ENCODE measurements at places on chromosomes 3 and 15.
A peak's percentile ranks its signal among the peaks of the same experiment; 100 is the strongest.

DNA sequence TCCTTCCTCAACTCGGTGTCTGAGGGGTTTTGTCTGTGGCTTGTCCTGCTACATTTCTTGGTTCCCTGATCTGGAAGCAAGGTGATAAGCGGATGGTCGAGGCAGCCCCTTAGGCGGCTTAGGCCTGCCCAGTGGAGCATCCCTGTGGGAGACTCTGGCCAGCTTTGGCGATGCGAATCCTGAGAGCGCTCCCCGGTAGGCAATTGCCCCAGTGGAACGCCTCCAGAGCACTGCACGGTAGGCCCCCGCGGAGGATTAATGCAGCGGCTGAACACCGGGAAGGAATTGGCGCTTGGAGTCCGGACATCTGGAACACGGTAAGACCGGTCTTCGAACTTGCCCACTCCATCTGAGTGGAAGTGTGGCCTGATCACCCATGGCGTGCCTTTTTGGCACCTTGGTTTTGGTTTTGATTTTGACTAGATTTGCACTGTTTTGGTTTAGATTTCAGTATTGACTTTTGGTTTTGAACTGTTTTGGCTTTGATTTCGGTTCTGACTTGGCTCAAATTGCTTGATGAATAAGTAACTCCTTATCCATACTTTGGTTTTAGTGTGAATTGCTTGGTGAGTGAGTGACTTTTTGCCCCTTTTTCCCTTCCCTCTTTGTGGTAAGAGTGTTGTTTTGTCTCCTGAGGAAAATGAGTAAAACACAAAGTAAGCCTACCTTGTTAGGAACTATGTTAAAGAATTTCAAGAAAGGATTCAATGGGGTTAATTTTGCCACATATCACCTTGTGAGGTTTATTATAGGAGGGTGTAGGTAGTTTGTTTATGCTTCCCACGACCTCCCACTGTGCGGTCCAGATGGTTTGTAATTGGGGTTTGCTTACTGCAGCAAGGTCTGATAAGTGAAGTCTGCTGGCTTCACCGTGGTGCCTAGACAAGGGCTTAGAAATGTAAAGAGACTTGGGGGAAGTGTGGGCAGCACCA, 27.1 kb upstream of the GPR156 start:
- no peak for DNase-seq

- no peak for DNase-seq
Observed at GRCh38 chr3:74003734-74004133, 379.0 kb upstream of the PDZRN3 start.

- no peak for DNase-seq
Observed at GRCh38 chr3:21158861-21159542, 592.0 kb downstream of the ZNF385D start.

GRCh38 chr3:24278543-24278942, 216.1 kb downstream of the THRB start:
- DNase-seq = no peak

- no peak for DNase-seq
Observed at GRCh38 chr3:83913381-83913780, 1045.4 kb upstream of the CADM2 start.

- no peak for DNase-seq
Observed at GRCh38 chr3:188071636-188072035, 82.3 kb upstream of the LPP start.

DNA sequence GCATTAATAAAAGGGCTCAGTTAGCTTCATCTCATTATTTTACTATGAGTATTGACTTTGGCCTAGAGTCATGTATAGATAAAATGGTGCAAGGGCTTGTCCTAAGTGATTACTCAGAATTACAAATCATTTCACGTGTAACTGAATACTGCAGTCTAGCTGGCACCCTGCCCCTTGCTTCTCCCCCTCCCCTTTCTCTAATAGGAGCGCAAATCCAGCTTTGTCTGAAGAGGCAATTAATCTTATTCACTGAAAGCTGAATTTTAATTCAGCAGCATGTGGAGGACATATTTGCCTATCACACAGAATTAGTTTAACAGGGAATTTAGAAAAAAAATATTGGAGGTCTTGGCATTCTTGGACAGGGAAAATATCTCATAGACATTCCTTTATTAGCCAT, 412.1 kb upstream of the DPH6 start:
- DNase-seq = no peak

GRCh38 chr3:176785171-176785570, 412.1 kb downstream of the TBL1XR1 start:
- DNase-seq = no peak

DNA sequence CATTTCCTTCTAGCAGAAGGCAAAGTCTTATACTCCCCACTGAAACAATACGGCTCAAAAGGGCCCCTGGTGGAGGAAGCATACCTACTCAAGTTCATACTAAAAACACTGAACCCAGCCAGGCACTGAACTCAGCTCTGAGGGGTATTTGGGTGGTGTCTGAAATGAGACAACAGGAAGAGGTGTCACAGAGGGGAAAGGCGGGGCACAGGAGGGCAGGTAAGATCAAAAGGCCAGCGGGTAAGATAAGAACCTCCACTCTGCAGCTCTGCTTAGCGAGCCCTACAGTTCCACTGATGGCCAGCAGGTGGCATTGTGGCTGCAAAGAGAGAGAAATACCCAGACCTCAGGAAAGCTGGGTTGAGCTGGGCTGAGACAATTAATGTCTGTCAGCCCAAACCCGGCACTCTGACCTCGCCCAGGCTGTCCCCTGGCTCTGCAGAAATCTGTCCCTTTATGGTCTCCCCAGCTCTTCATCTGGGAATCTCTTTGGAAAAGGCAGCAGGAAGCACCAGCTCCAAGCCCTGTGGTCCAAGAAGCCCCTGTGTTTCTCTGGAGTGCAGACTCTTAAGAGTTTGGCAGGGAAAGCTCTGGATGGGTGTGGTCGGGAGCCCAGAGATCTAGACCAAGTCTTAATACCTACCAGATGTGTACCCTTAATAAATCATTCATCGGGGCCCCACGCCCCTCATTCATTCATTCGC, 8.4 kb downstream of the MFGE8 start:
- DNase-seq = peak; percentile 83

- DNase-seq = no peak
Observed at GRCh38 chr15:75082689-75083088, 59.3 kb downstream of the PPCDC start.

- DNase-seq = no peak
Observed at GRCh38 chr3:181915551-181915950, 203.8 kb downstream of the SOX2 start.

DNA sequence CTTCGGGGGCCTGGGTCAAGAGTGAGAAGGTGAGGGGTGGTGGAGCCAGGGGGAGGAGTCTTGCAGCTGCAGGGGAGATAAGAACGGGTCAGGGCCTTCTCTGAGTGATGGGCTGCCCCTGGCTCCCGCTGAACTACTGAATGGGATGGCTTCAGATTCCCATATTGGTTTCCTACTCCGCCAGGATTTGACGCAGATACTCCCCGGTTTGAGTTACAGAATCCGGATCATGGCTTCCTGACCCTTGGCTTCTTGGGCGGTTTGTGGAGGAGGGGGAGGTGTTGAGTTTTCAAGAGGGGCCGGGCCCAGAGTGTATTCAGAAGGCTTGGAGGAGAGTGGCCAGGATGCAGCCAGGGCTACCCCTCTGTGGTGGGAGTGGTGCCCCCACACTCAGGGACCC, 119.9 kb upstream of the ATP2B2 start:
- DNase-seq = no peak

GRCh38 chr15:33985287-33985686, 17.0 kb downstream of the CHRM5 start:
- no peak for DNase-seq

- no peak for DNase-seq
Observed at GRCh38 chr3:124497487-124497886, 232.8 kb upstream of the UMPS start.

DNA sequence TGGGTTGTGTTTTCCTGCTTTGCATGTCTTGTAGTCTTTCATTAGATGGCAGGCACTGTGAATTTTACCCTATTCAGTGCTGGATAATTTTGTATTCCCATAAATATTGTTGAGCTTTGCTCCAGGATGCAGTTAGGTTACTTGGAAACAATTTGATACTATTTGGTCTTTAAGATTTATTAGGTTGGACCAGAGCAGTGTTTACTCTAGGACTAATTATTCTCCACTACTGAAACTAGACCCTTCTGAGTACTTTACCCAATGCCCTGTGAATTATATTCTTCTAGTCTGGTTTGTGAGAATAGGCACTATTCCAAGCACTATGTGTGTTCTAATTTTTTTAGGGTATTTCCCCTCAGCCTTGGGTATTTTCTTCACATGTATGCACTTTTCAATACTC, 37.8 kb upstream of the TASOR start:
- DNase-seq = no peak

DNA sequence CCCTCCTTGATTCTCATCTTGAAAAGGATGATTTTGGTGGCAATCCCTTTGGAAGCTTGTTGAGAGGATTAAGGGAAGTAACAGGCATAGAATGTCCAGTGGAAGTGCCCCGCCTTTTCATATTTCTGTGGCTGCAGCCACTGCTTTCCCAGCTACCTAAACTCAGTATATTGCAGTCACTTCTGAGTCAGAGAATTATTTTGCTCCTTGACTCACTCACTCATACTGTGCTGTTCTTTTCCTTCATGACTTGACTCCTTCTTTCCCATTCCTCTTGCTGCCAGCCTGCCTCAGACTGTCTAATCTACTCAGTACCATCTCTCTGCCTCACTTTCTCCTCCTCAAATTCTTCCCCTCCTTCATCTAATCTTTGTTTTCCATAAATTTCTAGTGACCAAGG, 26.5 kb upstream of the POLR2M start:
- DNase-seq = no peak

DNA sequence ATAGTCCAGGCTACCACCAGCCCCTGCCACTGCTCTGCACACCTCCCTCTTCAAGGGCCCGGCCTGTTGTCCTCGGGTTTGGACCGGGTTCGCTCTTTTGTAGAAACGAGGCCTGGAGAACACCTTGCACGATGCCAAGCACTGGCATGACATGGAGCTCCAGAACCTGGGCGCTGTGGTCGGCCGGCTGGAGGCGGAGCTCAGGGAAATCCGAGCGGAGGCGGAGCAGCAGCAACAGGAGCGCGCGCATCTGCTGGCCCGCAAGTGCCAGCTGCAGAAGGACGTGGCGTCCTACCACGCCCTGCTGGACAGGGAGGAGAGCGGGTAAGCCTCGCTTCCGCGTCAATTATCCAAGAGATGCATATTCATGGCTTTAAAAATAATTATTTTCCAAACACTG, 72.4 kb downstream of the BFSP2 start:
- DNase-seq = peak; percentile 77

Data from ecto neural progenitor cell (in vitro differentiated cells).